ENCODE measurements at places on chromosomes 16 and 17. TPM values are rescaled to one million over a fixed set of nuclear protein-coding genes. Genes with fewer than 3 reads are reported as not detected.

The GNAO1 gene
- 2.5 TPM for total RNA-seq

The LGALS9B gene
- total RNA-seq, result not detected

The DBNDD1 gene
- 0.13 TPM for total RNA-seq

The CTRB2 gene
- not detected for total RNA-seq

The CRHR1 gene
- total RNA-seq, result not detected

The ODAD4 gene
- total RNA-seq, result 0.53 TPM

The SLC5A10 gene
- total RNA-seq, result not detected

The P2RX5 gene
- total RNA-seq, result 12.0 TPM

DNA sequence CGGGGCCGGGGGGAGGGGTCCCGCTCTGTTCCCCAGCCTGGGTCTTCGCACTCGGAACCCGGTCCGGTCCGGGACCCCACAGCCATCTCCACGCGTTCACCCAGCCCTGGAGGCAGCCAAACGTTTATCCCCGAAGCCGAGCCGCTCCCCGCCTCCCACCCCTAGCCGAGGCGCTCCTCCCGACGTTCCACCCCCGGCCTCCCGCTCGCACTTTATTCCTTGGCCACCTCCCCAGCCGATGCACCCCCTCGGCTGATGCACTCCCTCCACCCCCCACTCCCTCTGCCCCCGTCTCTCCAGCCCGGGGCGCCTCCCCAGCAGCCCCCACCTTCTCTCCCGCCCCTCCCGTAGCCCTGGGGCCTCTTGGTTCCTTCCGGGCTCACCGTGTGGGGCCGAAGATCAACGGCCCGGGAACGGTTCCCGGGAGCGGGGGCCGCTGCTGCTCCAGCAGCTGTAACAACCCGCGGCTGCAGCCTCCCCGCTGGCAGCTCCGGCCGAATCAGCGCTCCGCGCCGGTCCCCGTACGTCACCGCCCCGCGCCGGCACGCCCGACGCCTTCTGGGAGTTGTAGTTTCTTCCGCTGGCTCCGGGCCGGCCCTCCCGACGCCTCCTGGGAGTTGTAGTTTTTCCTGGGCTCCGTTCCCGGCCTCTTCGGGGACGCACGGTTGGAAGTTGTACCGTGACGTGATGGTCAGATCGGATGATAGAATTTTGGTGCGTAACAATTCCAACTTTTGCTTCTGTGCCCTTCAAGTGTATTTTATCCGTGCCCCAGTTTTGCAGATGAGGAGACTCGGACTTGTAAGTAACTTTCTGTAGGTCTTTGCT lies at the start of the genes LRRC3C and ORMDL3:
Gene LRRC3C, plus strand, starts transcription at position 632 of the 828 bp plus-strand sequence. CDS start 13,792 bp downstream, outside the sequence.
Gene ORMDL3, minus strand, starts transcription at position 501 of the 828 bp plus-strand sequence. CDS start 3,398 bp downstream, outside the sequence.
- DNase-seq, result peak; percentile 83

DNA sequence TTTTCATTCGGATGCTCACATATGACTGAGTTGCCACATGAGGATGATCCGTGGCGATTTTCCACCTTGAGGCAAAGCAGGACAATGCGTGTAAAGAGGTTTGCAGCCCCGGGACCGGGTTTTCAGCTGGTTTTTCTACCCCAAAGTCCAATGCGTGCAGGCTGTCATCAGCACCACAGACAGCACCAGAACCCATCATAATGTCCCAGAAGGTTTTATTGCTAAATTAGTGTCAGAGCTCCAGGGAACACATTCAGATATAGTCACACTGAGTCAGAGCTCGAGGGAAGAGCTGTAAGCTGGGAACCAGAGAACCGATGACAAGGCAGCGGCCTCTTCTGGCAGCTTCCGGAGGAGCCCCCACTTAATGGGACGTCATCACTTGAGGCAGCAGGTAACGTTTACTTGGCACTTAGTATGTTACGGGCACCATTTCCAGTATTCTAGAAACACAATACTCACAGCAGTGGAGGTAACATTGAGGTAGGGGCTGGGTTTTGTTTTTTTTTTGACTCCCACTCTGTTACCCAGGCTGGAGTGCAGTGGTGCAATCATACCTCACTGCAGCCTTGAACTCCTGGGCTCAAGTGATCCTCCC lies 8.9 kb upstream of the NAGPA start:
- DNase-seq, result peak; percentile 36

- DNase-seq, result no peak
Observed at GRCh38 chr16:83105279-83106077, 478.7 kb downstream of the CDH13 start.

DNA sequence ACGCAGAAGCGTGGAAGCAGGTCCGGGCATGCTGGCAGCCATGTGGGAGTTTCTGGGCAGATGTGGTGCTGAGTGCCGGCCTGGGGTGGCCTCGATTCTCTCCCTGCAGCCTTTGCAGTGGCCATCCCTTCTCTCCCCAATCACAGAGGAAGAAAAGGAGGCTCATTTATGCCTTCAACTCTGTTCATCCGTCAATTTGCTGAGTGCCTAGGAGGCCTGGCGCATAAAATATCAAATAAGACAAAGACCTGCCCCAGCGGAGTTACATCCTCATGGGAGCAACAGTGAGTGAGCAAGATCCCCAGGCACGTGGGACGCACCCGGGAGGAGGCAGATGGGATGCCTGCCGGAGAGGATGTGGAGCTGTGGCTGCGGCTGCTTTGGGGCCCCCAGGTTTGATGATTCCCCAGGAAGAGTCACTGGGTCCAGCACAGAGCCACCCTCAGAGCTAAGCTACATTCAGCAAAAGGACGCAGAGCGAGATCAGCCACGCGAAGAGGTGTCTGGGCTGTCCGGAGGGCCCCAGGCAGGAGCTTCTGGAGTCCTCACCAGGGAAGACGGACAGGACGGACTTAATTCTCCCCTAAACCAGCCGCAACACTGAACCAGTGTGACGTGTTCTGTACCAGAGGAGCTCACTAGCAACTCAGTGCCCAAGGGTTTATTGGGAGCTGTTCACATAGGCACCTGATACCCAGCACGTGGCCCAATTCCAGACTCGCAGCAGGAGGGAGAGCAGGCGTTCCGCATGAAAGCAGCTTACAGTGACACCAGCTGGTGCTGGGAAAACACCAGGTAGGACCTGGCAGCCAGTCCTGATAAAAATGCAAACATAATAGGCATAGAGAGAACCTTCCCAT lies 11.3 kb downstream of the CA5A start:
- no peak for DNase-seq

DNA sequence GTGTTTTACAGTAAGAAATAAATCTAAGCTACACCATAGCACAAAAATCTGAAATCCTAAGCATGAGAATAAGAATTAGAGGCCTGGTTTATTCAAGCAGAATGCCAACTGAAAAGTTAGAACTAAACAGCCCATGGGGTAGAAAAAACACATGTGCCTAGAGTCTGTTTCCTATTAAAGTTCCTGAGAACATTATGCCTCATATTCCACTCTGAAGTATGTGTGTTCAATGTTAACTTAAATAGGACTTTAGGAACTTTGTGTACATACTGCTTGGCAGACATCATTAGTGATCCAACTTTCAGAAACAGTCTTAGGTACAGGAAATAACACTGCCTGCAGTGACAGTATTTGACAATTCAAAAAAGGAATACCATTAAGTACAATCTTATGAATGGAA lies 18.2 kb downstream of the HEATR6 start:
- DNase-seq, result no peak

DNA sequence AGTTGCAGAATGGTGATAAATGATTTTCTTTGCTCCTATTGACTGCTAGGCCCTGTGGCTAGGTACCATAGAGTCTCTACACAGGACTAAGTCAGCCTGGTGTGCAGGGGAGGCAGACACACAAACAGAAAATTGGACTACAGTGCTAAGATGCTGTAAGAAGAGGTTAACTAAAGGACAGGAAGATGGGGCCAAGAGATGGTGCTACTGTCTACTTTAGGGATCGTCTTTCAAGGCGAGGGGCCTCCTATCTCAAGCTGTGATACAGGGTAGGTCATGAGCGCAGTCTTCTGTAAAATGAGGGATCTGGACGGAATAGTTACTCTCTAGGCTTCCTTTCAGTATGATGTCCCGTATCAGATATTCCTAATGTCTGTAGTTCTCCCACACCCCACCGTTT lies 817 bp downstream of the NME1 start:
- no peak for DNase-seq

- DNase-seq, result peak; percentile 22
Observed at GRCh38 chr16:50300942-50301625, 34.7 kb downstream of the ADCY7 start.

DNA sequence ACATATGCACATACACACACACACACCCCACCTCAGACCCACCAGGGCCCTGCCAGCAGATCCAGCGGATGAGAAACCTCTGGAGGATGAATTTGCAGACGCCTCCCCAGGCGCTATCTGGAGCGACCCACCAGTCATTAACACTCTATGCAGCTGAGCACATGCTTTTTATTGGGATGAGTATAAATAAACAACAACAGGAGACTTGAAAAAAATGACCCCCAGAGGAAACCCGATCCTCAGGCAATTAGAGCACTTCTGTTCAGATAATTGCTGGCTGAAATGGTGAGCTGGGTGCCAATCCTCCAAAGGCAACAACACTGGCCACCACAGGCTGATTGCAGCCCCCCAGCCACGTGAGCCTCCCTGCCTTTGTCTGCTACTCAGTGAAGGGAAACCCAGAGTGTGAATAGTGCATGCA lies 32.9 kb downstream of the DYNLRB2 start:
- no peak for DNase-seq

DNA sequence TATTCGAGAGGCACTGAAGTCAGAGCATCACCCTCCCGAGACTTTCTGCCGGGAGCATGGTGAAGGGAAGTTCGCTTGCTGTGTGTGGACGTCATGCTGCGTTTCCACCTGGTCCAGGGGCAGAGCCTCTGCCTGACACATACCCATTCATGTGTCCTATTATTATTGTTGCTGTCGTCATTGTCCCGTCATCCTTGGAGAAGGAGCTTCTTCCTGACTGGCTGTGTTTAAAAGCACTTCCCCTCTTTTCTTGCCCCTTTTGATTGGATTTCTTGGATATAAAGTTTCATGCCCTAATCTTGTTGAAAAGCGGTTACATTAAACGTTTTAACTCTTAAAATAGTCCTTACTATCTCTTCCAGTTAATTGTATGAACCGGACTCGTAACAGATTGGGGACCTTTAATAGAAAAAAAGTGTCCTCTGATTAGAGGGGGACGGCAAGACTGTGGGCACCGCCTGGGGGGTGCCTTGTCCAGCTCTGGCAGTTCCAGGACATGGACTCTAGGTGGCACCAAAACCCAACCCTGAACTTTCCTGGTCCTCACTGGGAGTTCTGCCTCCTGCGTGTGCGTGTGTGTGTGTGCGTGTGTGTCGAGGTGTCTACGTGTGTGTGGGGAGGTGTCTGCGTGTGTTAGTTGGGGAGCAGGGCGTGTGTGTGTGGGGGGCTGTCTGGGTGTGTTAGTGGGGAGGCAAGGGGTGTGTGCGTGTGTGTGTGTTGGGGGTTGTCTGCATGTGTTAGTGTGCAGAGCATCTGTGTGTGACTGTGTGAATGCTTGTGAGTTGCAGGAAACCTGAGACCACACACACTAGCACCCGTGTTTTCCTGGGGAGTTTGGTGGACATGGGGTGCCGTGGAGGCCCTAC lies 133.3 kb upstream of the CIBAR2 start:
- peak; percentile 51 for DNase-seq

GRCh38 chr17:74186498-74186897 lies 17.0 kb upstream of the RPL38 start:
- DNase-seq, result no peak

- no peak for DNase-seq
Observed at GRCh38 chr16:71373073-71373472, 14.6 kb downstream of the CALB2 start.

DNA sequence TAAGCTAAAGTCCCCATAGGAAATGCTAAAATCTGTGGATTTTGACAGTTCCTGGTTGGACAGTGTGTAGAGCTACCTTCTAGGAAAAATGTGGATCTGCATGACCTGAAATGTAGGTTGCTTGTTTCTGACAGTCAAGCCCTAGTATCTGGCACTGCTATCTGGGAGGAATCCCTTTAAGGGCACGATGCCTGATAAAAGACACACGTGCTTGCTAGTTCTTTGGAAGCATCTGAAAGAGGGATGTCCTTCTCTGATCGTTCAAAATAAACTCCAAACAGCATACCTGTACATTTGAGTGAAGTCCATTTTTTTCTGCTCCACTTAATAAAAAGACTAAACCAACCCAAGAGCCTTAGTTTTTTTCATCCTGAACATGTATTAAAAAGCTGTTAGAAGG lies 101.3 kb downstream of the CDK5R1 start:
- no peak for DNase-seq
